Body of pancreas (tissue), 4 donors: ENCODE measurements at places on chromosomes 6 and 20.

GRCh38 chr20:33853507-33853813 is 42.3 kb downstream of the CHMP4B start:
- no peaks in the 10 kb centered on the region for H3K36me3 ChIP-seq
- no peak overlapping the region for H3K4me3 ChIP-seq
- H3K4me1 ChIP-seq, result no peaks in the 10 kb centered on the region

- H3K27ac ChIP-seq, result no peak overlapping the region
- no peaks in the 10 kb centered on the region for H3K27me3 ChIP-seq
- no peaks in the 10 kb centered on the region for H3K36me3 ChIP-seq
These were observed 63.7 kb upstream of the BEND3 start for GRCh38 chr6:107179004-107179403.

DNA sequence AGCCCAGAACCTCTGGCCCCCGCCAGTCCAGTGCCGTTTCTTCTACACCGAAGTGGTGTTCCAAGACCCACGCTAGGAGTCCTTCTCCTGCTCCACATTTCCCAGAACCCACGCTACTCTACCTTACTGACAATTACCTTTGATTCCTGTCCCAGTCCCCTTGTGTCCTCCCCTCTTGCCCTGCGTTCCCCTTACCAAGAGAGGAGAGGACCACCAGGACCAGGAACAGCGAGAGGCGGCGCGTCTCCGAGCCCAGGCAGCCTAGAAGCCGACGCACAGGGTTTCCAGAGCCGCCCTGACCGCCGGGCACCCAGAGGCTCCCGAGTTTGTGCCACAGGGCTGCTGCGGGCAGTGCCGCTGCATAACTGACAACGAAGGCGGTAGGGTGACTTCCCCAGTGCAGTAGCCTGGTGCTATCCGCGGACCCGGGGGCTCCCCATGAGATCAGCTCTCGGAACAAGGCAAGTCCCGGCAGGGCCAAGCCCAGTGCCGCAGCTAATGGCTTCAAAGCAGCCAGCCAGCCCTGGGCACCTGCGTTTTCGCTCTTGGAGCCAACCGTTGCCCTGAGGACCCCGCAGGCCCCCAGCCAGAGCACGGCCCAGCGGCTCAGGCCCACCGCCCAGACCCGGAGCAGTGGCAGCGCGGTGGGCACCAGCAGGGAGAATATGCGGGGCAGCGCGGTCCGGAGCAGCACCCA is 512 bp downstream of the TAP1 start:
- peak; percentile 59 for DNase-seq
- peaks cover 4% of the 10 kb centered on the region for H3K36me3 ChIP-seq
- no peaks in the 10 kb centered on the region for H3K27me3 ChIP-seq
- H3K4me1 ChIP-seq, result peaks cover 20% of the 10 kb centered on the region
- peak overlapping the region; percentile 74 for H3K4me3 ChIP-seq
- H3K27ac ChIP-seq, result peak overlapping the region; percentile 98

- H3K4me3 ChIP-seq, result no peak overlapping the region
- peak; percentile 22 for DNase-seq
- peak overlapping the region; percentile 60 for H3K27ac ChIP-seq
- H3K36me3 ChIP-seq, result no peaks in the 10 kb centered on the region
- no peaks in the 10 kb centered on the region for H3K27me3 ChIP-seq
These were observed 234.5 kb upstream of the ZNF217 start for GRCh38 chr20:53828088-53828681.

GRCh38 chr6:40930045-40930444 is 109.0 kb downstream of the UNC5CL start:
- H3K36me3 ChIP-seq, result no peaks in the 10 kb centered on the region
- no peaks in the 10 kb centered on the region for H3K27me3 ChIP-seq
- no peak overlapping the region for H3K4me3 ChIP-seq
- H3K27ac ChIP-seq, result no peak overlapping the region

- no peaks in the 10 kb centered on the region for H3K36me3 ChIP-seq
- peaks cover 1% of the 10 kb centered on the region for H3K4me1 ChIP-seq
- DNase-seq, result no peak
- H3K27me3 ChIP-seq, result no peaks in the 10 kb centered on the region
- no peak overlapping the region for H3K27ac ChIP-seq
These were observed 38.2 kb downstream of the FAM184A start for GRCh38 chr6:119040229-119040628.

DNA sequence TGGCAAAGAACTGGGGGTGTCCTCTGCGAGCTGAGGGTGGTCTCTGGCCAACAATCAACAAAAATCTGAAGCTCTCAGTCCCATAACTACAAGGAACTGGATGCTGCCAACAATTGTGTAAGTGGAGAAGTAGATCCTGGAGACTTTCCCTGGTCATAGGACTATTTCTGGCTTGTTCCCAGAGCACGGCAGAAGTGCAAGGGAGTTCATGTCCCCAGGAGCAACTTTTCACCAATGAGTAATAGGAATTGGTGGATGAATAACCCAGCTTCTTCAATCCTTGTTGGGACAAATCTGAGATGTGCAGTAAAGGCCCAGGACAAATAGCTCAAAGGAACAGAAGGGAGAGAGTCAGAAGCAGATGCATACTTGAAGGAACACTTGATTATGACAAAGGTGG is 95.5 kb downstream of the QRSL1 start:
- H3K36me3 ChIP-seq, result no peaks in the 10 kb centered on the region
- no peak overlapping the region for H3K4me3 ChIP-seq
- no peaks in the 10 kb centered on the region for H3K27me3 ChIP-seq
- peak; percentile 42 for DNase-seq

DNA sequence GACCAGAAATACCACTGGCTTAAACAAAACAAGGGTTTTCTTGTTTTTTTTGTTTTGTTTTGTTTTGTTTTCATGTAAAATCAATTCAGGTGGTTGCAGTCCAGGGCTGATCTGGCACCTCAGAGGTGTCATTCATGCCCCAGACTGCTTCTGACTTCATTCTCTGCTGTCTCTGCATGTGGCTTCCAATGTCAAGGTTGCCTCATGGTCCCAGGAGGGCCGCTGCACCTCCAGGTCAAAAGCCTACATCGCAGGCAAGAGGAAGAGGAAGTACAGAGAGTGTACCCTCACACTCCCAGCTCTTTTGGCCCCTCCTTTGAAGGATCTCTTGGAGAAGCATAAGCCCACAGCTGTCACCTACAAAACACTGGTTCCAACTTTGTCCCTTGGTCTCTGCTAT is 1.4 kb upstream of the BTN3A1 start:
- H3K36me3 ChIP-seq, result no peaks in the 10 kb centered on the region
- no peak for DNase-seq
- no peak overlapping the region for H3K4me3 ChIP-seq
- no peak overlapping the region for H3K27ac ChIP-seq
- H3K4me1 ChIP-seq, result peaks cover 17% of the 10 kb centered on the region

GRCh38 chr6:90478278-90478677 is 108.6 kb downstream of the MAP3K7 start:
- no peak for DNase-seq
- no peaks in the 10 kb centered on the region for H3K27me3 ChIP-seq
- H3K4me3 ChIP-seq, result no peak overlapping the region
- no peaks in the 10 kb centered on the region for H3K36me3 ChIP-seq
- no peak overlapping the region for H3K27ac ChIP-seq
- H3K4me1 ChIP-seq, result peaks cover 3% of the 10 kb centered on the region

- H3K27me3 ChIP-seq, result no peaks in the 10 kb centered on the region
- no peak overlapping the region for H3K27ac ChIP-seq
- DNase-seq, result no peak
- no peaks in the 10 kb centered on the region for H3K4me1 ChIP-seq
These were observed 140.8 kb downstream of the FARS2 start for GRCh38 chr6:5401845-5402738.

DNA sequence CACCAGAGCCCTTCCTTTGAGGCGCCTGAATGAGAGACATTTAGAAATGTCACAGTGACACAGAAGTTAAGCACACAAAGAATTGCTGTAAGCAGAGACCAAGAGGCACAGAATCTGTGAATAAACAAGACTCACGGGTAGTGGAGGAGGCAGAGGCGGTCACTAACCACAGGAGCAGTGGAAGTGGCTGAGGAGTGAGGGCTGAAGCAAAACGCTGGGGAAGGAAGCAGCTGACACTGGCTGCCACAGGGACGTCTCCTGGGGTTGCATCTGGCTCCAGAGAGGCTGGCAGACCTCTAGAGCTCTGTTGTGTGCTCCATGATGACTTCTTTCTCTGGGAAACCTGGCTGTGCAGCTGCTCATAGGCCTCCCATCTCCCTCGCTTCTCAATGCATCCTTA is 65.0 kb upstream of the SLC2A12 start:
- no peak for DNase-seq
- H3K4me1 ChIP-seq, result no peaks in the 10 kb centered on the region
- no peaks in the 10 kb centered on the region for H3K27me3 ChIP-seq
- H3K4me3 ChIP-seq, result no peak overlapping the region
- no peaks in the 10 kb centered on the region for H3K36me3 ChIP-seq

DNA sequence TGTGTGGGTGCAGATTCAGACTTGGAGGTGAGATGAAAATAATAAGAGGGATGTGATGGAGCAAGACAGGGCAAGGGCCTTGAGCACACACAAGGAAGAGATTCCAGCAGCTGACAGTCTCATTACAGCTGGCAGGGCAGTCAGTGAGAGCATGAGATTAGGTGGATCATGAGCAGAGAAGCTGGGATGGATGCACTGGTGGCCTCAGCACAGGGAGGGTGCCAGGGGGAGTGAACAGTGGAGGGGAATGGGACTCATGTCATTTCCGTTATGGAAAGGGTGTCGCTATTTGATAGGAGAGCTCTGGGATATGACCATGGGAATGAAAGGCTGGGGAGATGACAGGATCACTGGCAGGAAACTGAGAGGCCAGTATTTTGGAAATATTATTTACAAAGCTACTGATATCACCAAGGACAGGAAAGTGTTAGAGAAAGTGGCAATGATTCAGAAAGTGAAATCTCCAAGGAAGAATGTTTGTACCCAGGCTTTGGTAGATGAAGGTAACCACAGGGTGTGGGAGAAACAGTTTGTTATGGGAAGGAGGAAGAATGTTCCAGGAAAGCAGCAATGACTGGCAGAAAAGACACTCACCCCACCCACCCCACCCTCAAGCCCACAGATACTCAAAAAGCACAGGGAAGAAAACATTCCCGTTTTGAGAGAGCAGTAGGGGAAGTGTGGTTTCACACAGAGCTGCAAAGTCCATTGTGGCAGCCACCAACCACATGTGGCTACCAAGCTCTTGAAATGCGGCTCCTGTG is 214.7 kb upstream of the PROKR2 start:
- no peaks in the 10 kb centered on the region for H3K27me3 ChIP-seq
- H3K27ac ChIP-seq, result no peak overlapping the region
- H3K36me3 ChIP-seq, result no peaks in the 10 kb centered on the region

DNA sequence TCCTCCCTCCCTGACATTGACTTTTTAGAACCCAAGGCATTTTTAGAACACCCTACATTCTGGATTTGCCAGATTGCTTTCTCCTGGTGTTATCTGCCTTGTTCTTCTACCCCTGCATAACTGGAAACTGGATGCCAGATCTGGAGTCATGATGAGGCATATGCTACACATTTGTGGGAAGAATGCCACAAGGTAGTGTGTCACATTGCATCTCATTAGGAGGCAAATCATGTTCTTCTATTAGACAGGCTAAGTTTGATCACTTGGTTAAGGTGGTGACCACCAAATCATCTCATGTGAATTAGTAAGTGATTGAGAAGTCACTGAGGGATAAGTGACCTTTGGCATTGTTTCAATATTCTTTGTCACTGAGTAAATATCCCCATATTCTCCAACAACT is 12.9 kb upstream of the NKX2-2 start:
- no peak overlapping the region for H3K4me3 ChIP-seq
- H3K27me3 ChIP-seq, result peaks cover 10% of the 10 kb centered on the region
- no peak overlapping the region for H3K27ac ChIP-seq
- DNase-seq, result no peak

DNA sequence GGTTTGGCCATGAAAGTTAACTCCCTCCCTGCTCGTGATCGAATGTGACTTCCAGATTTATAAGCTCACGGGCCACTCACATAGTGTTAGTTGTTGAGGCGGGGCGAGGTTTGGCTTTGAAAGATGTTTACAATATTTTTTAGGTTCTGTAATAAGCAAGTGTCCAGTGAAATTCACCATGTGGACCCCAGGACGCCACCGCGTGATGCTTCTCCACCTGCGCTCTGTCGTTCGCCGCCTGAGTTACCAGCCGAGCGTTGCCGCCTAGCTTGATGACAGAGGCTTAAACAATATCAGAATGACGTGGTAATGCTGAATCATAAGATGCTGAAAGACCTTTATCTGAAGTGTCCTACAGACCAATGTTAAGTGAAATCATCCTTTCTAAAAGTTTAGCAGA is 241.0 kb downstream of the MYLK4 start:
- no peaks in the 10 kb centered on the region for H3K4me1 ChIP-seq
- no peak overlapping the region for H3K27ac ChIP-seq
- no peaks in the 10 kb centered on the region for H3K36me3 ChIP-seq
- H3K27me3 ChIP-seq, result no peaks in the 10 kb centered on the region

GRCh38 chr20:63179687-63180568 is 36.0 kb downstream of the YTHDF1 start:
- H3K4me1 ChIP-seq, result peaks cover 33% of the 10 kb centered on the region
- no peaks in the 10 kb centered on the region for H3K36me3 ChIP-seq
- no peak for DNase-seq

- H3K36me3 ChIP-seq, result no peaks in the 10 kb centered on the region
- no peak overlapping the region for H3K27ac ChIP-seq
- H3K27me3 ChIP-seq, result no peaks in the 10 kb centered on the region
- no peak overlapping the region for H3K4me3 ChIP-seq
- no peaks in the 10 kb centered on the region for H3K4me1 ChIP-seq
- DNase-seq, result no peak
These were observed 111.6 kb downstream of the BFSP1 start for GRCh38 chr20:17419479-17420041.

DNA sequence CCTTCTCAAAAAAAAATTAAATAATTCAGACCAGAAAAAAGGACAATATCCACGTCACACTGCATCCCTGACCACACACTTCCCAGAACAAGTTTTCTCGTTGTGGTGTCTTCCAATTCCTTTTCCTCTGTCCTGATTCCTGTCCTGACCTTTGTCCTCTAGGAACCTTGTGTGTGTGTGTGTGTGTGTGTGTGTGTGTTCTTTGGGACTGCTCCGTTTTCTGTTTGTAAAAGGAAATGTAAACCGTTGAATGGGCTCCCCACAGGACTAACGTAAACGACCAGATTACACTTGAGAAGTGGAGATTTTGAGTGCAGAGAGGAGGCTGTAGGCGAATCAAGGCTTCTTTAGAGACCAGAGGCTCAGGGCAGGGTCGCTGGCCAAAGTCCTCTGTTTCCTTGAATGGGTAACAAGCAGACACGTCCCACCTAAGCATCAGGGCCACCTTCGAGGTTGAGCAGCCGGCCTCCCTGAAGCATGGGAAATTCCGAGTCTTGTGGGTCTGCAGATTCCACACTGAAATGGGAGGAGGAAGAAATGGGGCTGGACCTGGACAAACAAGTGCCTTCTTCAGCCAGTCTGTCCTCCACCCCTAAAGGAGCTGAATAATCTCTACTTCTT is 7.3 kb downstream of the ZBTB46 start:
- H3K27me3 ChIP-seq, result no peaks in the 10 kb centered on the region
- H3K27ac ChIP-seq, result no peak overlapping the region
- no peaks in the 10 kb centered on the region for H3K36me3 ChIP-seq

- peak; percentile 32 for DNase-seq
- peaks cover 18% of the 10 kb centered on the region for H3K36me3 ChIP-seq
- H3K4me1 ChIP-seq, result no peaks in the 10 kb centered on the region
- H3K27ac ChIP-seq, result no peak overlapping the region
These were observed 47.2 kb upstream of the IPCEF1 start for GRCh38 chr6:154403788-154404187.

- peaks cover 23% of the 10 kb centered on the region for H3K27me3 ChIP-seq
- H3K4me1 ChIP-seq, result peaks cover 9% of the 10 kb centered on the region
- no peak overlapping the region for H3K27ac ChIP-seq
- no peaks in the 10 kb centered on the region for H3K36me3 ChIP-seq
These were observed 19.7 kb downstream of the SLC17A9 start for GRCh38 chr20:62971950-62972844.
